Progenitor cell of endocrine pancreas (in vitro differentiated cells): ENCODE measurements at places on chromosomes 7 and 10.

DNA sequence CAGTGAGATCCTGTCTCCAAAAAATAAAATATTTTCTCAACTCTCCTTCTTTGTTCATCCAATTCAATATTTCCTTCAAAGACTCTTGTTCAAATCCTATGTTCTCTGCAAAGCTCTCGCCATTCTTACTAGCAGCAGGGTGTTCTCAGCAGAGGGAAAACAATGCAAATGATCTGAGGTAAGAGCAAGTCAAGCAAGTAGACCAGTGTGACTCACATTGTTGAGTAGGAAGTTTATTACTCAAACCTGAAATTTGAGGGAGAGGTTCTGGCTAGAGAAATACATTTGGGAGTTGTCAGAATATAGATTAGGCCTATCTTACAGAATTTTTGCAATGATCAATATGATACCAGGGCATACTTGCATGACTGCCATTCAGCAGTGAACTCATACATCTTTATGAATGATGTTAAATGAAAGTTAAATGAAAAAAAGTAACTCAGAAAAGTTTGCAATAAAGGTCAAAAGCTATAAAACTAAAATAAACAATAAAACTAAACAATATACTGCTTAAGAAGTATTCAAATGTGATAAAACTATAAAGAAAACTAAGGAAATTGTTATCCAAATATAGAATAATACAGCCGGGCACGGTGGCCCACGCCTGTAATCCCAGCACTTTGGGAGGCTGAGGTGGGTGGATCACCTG is 5.8 kb downstream of the IDE start:
- no peak for DNase-seq

- DNase-seq: no peak
These were observed 30.4 kb downstream of the TMEM270 start for GRCh38 chr7:73891178-73891885.

- DNase-seq: no peak
These were observed 205.2 kb downstream of the COBL start for GRCh38 chr7:51111241-51111940.

GRCh38 chr7:41503438-41503837 is 199.5 kb downstream of the INHBA start:
- DNase-seq: no peak

DNA sequence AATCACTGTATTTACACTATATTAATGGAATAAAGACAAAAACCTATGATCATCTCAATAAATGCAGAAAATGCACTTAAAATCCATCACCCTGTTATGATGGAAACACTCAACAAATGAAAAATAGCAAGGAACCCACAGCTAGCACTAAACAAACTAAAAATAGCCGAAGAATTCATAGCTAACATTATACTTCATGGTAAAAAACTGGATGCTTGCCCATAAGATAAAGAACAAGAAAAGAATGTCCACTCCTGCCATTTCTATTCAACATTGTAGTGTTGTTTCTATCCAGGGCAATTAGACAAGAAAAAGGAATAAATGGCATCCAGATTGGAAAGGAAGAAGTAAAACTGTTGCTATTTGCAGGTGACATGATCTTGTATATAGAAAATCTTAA is 142.1 kb downstream of the STK31 start:
- DNase-seq: no peak
